ENCODE measurements at places on chromosomes 2 and 18.

DNA sequence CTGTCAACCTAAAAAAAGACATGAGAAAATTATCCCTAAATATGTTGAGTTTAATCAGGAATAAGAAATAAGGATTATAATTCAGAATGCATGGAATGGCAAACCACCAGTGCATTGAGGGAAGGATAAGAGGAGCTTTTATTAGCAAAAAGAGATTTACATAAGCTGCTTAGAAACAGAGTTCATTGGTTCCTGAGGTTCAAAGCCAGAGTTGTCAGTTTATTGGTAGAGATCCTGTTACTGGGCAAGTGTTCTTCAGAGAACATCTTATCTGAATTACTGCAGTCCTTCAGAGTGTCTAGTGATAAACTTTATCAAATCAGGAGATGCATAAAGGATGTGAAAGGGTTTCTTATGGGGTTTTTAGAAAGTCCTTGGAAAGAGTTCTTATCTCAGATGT is 76.0 kb upstream of the MEX3C start:
- no peak for DNase-seq

DNA sequence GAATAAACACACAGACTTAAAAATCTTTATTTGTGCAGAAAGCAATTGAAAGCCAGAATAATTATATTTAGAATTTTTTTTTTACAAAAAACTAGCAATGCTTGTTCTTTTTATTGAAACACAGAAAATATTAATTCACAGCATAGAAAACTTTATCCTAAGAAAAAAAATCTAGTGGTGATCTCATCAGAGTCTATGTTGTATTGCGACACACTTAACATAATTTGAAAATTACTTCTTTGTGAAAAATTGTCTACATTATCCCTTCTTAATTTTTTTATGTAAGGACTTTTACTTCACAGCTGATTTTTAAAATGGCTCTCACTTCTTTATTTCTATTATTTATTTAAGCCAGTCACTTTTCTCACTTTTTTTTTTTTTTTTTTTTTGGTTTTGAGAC is 103.4 kb downstream of the LDLRAD4 start:
- DNase-seq = no peak

DNA sequence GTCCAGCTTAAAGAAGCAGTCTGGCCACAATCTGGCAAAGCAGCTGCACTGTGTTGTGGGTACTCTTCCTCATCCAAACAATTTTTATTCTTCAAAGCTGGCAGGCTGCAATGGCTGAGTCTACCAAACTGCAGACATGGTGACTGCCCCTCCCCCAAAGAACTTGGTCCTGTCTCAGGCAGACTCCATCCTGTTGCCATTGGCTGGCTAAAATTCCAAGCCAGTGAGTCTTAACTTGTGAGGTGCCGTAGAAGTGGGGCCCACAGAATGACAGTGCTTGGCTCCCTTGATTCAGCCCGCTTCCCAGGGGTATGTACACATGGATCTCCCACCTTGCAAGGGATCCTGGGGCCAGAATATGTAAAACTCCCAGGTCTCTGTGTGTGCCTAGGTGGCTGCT is 14.5 kb upstream of the NXPH2 start:
- no peak for DNase-seq

DNA sequence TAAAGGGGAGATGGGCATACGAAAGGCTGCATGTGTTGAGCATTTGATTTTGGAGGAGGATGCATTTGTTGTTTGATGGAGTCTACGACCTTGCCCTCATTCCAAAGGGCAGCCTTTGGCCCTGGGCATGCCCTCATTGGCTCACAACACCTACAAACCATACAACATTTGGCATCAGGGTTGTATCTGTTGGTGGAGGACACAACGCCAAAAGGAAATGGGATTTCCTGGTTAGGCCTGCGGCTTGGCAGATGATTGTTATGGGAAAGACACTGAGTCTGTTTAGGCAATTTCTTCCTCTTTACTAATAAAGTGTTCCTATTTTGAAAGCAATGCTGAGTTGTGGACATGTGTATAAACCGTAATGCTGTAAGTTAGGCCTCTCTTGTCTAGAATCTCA is 246.9 kb downstream of the LDLRAD4 start:
- no peak for DNase-seq

GRCh38 chr2:234705108-234705507 is 208.2 kb upstream of the ARL4C start:
- DNase-seq = no peak

- no peak for DNase-seq
These were observed 14.2 kb upstream of the TRAF3IP1 start for GRCh38 chr2:238305965-238306671.

- no peak for DNase-seq
These were observed 643.6 kb upstream of the DDX18 start for GRCh38 chr2:117170897-117171296.

- no peak for DNase-seq
These were observed 48.5 kb downstream of the SERPINB7 start for GRCh38 chr18:63823516-63824219.

- DNase-seq = no peak
These were observed 209.5 kb downstream of the LPIN1 start for GRCh38 chr2:11955884-11956291.

DNA sequence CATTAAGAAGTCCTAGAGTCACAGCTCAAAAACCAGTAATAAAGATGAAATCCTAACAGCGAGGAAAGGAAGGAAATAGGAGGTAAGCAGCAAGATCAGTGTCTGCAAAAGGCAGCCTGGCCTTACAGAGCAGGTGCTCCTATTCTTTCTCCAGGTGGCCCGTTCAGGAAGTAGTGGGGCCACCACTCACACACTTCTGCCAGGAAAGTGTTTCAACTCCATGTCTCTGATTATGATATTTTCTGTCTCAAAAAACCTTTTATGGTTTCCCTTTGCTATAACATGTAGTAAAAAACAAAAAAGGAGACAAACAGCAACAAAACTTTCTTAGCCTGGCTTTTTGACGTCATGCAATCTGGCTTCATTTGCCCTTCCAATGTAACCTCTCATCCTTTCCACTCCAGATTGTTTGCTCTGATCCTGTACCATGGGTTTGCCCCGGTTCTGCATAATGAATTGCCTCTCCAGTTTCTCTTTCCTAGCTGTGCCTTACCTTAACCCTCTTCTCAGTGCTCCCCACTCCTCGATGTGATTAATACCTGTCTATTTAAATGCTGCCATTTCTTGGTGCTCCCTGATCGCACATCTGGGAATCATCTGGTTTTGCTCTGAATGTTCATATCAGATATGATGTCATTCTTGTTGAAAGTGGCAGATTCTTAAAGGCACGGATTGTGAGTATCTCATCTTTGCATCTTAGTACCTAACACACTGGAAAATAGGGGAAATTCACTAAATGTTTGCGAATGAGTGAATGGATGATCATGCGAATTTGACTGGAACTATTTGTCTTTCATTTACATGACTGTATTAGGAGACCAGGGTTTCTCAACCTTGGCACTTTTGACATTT is 50.6 kb upstream of the PTPRM start:
- DNase-seq = no peak

- no peak for DNase-seq
These were observed 1.9 kb downstream of the NEMP2 start for GRCh38 chr2:190532581-190532980.

- no peak for DNase-seq
These were observed 293.2 kb downstream of the PLCL1 start for GRCh38 chr2:198097630-198098029.

DNA sequence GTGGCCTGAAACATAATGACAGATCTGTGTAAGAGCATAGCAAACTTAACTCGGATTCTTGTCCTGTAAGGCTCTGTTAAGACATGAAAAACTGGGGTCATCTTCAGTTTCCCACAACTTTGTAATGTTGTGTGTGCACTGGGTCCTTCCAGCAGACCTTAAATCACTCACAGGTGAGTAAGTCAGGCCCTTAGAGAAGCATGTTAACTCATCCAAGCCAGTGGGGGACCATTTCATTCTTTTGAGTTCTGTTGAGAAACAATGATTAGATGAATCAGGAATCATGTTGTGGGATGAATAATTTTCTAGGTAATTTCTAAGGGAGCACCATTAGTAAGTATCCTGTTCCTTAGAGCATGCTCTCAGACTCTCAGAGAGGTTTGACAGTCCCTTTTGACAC is 167.1 kb downstream of the ESCO1 start:
- no peak for DNase-seq

DNA sequence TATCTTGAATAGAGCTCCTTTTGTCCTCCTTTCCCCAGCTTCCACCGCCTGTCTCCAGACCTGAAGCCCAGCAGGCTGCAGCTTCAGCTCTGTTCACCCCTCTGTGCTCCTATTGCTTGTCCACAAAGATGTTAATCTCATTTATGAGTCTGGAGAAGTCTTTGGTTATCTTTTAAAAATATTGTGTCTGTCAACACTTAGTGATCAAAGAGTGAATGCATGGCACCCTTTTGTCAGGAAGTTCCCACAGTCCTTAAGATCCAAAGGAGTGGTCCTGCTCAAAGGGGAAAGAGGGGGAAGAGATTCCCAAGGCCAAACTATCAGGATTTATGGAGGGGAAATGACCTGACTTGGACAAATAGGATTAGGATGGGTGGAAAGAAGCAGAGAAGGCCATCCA is 118.9 kb downstream of the ACAA2 start:
- DNase-seq = no peak

Measured in activated T-helper 1 cell treated with anti-CD3 and anti-CD28 coated beads, Interleukin-2, amount 50 U/mL, for 16 hours (primary cell).